ENCODE measurements at places on chromosomes 5 and 9. TPM values are rescaled to one million over a fixed set of nuclear protein-coding genes. Genes with fewer than 3 reads are reported as not detected.

DNA sequence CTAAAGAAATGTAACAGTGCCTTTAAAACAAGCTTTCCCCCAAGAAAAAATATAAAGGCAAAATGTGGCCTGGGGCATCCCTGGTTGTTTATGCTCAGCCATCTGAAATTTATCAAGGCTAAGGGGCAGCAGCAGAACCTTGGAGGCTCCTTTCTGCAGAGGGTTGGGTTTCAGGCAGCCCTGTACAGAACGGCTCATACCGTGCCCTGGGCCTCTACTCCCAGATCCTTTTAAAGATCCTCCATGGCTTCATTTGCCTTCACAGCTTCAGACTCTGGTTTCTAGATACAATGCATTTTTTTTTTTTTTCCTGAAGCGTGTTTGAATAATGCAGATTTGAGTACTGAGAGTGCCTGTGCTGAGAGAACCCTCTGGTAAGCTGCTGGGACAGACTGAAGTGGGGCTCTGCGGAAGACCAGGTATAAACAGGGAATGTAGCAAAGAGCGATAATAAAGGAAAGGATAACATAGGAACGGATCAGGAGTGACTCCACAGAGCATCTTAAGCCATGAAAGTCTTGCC, 172.7 kb downstream of the DIRAS2 start:
- no peak for DNase-seq

DNA sequence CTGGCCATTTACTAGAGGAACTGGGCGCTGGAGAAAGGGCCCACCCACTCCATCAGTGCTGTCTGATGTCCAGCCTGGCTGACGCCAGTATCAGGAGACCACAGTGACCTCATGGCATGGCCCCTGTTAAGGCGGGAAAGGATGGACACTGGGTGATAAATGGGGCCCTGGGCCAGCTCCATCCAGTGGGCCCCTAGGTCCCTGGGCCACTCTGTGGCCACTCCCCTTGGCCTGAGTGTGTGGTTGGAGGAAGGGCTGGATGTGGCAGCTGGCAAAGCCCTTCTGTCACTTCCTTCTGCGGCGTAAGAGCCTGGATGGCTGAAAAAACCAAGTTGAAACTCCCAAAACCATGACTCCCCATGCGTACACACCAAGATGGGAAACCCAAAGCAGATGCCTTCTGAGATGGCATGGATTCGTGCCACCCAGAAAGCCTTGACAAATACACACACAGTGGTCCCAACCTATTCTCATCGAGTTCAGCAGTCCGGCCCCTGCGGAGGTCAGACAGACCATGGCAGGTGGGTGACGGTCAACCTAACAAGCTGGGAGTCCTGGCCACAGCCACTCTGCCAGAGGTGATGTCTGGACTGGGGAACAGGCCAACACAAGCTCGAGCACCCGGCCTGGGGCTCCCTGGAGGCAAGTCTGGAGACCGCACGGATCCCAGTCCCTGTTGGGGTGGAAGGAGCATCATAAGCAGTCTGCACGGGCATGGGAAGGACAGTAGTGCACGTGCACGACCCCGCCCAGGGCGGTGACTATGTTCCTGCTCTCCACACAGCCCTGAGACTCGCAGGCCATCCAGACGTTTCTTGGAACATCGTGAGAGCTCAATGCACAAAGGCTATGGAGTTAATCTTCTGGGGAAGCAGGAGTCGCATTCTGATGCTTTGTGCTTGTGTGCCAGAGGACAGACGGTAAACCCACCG, 45.2 kb upstream of the NOTCH1 start:
- no peak for DNase-seq

GRCh38 chr9:24438876-24439275, 106.8 kb downstream of the IZUMO3 start:
- no peak for DNase-seq

DNA sequence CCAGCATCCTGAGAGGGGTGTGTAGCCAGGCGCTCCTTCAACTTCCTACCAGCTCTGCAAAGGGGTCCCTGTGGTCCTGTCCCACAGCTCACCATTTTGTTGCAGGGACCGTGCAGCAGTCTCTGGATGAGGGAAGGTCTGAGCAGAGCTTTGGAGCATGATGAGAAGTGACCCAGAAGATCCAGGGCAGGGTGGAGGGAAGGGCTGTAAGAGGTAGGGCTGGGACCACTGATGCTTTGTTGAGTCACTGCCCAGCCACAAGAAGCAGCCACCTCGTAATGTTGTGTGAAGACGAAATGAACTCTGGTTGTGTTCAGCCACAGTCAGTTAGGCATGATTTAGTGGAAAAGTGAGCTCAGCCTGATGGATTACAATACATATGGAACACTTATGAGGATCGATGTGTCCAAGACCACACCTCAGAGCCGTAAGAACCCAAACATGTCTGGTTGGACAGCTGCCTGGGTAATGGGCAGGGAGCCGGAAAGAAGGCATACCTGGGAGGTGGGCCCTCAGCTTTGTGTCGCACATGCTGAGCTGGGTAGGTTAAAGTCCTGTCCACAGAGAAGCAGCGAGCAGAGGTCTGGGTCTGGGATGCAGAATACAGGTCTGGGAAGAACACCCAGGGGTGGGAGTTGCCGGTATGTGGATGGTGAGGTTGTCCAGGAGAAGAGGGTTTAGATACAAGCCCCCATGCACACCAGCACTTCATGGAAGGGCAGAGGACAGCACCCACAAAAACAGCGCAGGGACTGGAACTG, 250.1 kb downstream of the GADD45G start:
- no peak for DNase-seq

DNA sequence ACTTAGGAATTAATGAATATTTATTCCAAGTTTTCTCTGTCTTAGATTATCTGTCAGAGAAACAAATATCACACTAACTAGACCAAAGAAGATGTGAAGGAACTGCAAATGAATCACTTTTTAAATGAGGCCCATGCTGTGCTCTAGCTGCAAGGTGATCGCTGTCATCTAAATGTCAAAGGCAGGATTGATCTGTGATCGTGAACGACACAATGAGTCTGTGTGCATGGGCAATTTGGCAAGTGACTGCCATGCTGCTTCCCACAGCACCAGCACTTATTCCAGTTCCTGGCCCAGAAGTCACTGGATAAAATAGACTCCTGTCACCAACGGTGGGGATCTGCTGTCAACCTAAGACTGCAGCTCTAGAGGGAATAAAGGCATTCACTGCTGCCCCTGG, 141.2 kb downstream of the TRIM36 start:
- DNase-seq, result no peak

DNA sequence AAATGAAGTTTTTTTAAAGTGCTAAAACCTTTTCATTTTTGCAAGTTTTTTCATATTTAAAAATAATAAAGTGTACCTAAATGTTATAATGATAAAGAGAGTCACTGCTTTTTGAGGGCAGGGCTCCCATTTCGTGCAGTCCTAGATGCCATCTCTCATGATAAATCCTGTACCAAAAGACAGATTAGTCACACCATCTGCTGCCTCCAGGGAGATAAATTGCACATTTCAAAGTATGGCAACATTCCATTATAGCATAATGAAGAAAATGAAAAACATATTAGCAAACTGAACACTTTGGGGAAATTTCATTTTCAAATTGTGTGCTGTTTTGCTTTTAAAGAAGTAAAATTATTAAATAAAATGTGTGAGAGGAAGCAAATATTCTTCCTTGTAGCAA, 257.2 kb downstream of the KIAA0825 start:
- no peak for DNase-seq

DNA sequence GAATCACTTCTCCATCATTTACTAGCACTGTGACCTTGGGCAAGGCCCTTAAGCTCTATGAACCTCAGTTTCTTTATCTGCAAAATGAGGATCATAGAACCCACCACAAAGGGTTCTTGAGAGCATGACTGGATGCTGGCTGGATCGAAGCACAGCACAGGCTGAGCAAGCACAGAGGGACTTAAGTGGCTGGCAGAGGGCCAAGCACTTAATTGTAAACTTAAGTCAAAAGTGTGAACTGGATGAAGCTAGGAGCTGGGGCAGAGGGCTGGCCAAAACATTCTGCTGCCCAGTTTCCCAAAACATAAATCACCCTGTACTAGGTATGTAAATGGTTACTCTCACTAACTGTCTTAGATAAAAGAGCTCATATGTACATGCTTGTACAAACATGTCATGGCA, 112.3 kb upstream of the WWC1 start:
- DNase-seq, result no peak

- no peak for DNase-seq
Measured at GRCh38 chr9:86655147-86655546, 292.2 kb downstream of the GAS1 start.

DNA sequence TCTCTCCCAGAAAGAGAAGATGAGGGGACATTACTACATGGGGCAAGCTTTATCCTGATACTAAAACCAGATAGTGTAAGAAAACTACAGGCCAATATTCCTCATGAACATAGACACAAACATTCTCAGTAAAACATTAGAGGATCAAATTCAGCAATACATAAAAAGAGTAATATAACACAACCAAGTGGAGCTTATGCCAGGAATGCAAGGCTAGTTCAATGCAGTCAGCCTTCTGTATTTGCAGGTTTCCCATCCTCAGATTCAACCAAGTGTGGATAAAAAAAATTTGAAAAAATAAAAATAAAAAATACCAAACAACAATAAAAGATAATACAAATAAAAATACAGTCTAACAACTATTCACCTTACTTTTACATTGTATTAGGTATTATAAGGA, 31.3 kb downstream of the CCDC69 start:
- no peak for DNase-seq

- DNase-seq, result no peak
Measured at GRCh38 chr5:2739360-2740050, 12.0 kb downstream of the IRX2 start.

DNA sequence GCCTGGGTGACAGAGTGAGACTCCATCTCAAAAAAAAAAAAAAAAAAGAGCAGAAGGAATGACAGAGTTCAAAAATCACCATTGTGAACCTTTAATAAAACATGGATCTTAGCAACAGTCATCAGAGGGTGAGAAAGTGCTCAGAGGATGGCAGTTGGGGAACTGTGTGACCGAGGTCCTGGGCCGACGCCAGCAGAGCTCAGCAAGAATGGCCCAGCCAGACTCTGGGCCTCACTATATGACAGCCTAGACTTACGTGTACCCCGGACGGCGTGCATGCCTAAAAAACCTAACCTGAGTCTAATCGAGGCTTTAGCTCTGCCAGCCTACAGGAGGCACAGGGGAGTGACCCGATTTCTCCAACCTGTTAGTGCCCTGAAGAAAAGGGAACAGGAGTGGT, 64.3 kb downstream of the MVB12B start:
- no peak for DNase-seq

DNA sequence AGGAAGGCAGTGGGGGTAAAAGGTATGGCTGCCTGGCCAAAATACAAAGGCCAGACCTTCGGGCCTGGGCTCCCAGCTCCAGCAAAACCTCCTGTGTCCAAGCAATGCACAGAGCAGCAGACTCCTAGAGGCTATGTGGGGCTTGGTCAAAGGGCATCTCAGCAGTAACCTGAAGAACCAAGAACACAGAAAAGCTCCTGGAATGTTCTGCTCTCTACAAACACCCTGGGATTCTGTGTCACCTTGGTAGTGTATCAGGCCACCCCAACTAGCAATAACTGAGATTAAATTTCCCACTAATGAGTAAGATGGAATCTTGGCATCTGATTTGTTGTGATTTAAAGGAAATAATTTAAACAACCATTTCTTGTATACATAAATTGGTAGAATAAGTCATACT, 158.6 kb downstream of the GLIS3 start:
- DNase-seq, result no peak

DNA sequence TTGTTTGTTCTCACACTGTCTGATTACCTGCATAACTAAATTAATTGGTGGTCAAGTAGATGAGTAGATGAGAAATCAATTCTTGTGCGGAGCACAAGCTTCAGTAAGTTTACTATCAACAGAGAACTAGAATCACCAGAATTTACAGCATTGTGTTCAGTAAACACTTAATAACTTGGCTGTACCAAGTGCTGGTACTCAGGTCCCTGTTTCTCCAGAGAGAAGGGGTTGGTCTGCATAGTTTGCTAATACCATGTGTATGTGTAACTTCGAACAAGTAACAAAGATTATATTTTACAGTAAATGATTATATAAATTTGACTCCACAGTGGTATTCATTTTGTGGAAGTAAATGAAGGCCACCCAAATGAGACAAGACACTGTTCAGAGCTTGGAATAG, 146.3 kb downstream of the PCSK5 start:
- no peak for DNase-seq

- no peak for DNase-seq
Measured at GRCh38 chr9:33372900-33373299, 29.5 kb downstream of the AQP7 start.

DNA sequence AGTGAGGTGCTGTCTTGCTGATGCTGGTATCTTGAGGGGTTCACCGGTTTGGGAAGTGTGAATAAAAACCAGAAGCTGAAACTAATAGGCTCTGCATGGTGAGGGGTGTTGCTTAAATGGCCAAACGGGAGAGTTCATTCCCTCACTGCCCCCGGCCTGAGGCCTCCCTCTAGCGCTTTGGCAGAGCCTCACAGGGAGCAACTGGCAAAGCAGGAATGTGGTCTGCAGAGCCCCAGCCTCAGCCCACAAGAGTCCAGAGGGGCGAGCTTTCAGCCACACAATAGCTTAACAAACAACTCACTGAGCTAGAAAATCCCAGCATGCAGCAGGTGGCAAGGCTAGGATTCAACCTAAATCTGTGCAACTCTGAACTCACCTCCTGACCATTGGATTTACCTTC, 234.8 kb downstream of the MED10 start:
- DNase-seq, result no peak

PLEKHG4B gene
- polyA plus RNA-seq, result not detected

HMCN2 gene
- polyA plus RNA-seq, result not detected

FLT4 gene
- polyA plus RNA-seq, result 0.37 TPM

DNAJC21 gene
- 11.9 TPM for polyA plus RNA-seq

INSL4 gene
- polyA plus RNA-seq, result not detected
